GM04503 (cell line): ENCODE measurements at places on chromosomes 7 and 10.

- no peak for DNase-seq
Measured at GRCh38 chr7:14309432-14309831, 320.0 kb upstream of the ETV1 start.

- no peak for DNase-seq
Measured at GRCh38 chr7:12949060-12949931, 261.9 kb downstream of the ARL4A start.

DNA sequence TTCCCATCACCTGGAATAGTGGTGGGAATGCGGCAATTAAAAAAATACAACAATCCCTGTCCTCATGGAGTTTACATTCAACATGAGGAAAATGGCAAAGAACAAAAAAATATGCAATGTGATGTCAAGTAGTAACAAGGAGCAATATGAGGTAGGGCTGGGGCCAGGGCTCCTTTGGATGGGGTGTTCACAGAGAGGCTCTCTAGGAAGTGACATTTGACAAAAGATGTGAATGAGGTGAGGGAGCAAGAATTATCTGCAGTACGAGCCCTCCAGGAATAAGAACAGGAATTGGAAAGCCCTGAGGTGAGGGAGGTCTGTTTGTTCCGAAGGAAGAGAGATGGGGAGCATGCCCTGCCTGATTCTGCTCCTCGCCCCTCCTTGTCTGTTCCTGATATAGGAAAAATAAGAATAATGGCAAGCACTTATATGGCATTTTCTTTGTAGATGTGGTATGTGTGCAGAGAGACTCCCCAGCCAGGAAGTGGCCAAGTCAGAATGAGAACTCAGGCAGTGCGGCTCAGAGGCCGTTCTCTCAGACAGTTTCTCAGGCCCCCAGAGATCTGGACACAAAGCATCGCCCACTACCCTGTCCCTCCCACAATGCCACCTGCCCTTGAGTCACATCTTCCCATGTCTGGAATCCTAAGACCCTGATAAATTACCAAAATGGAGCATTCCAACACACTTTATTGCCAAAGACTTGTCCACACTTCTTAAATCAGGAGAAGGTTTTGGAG lies 105.6 kb downstream of the APBB1IP start:
- no peak for DNase-seq

DNA sequence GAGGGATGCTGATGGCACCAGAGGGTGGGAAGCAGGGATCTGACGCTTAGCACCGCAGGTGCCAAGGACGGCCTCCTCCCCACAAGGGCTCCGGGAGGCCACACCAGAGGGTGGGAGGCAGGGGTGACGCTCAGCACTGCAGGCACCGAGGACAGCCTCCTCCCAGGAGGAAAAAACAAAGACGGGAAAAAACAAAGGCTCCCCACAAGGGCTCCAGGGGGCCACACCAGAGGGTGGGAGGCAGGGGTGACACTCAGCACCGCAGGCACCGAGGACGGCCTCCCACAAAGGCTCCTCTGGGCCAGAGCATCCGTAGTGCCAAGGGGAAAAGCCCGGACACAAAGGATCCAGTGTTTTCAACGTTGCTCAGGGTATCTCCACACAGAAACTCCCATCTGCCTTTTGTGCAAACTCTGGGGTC lies 25.6 kb downstream of the DIP2C start:
- DNase-seq: no peak

- DNase-seq: no peak
Measured at GRCh38 chr10:124262234-124262865, 156.4 kb downstream of the OAT start.

- no peak for DNase-seq
Measured at GRCh38 chr10:118738406-118738805, 16.4 kb downstream of the CACUL1 start.

DNA sequence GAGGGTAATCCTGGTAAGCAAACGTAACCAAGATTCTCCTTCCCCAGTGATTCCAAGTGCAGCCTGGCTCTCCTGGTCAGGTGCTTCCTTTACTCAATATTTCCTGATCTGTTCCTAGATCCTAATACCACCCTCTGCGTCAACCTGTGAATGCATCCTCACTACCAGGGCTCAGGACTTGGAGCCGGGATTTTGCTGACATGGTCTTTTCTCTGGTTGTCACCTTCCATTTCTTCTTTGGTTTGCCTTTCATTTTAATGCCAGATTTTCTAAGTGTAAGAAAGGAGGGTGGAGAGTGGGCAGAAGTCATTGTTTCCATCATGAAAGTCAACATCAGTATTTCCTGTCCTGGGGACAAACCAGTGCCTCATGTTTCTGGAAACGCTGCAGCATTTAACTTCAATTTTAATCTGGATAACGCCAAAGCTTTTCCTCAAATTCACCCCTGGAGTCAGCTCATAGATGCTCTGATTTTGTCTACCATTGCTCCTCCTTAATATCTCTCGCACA lies 210.4 kb upstream of the ZNF32 start:
- no peak for DNase-seq

DNA sequence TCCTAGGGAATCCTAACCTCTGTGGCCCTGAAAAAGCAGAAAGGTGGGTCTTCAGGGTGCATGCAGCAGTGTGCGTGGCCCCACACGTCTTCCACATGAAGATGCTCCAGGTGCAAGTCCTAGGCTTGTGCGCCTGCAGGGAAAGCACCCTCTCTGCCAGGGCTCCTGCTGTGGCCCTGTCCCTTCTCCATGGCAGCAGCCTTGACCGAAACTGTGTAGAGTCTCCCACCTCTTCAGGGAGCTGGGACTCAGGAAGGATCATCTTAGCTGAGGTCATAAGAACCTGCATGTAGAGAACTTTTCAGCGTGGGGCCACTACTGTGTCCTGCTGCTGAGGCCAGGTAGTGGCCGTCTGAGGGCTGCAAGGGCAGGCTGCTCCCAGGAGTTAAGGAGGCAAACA lies 6.3 kb upstream of the CSGALNACT2 start:
- no peak for DNase-seq

DNA sequence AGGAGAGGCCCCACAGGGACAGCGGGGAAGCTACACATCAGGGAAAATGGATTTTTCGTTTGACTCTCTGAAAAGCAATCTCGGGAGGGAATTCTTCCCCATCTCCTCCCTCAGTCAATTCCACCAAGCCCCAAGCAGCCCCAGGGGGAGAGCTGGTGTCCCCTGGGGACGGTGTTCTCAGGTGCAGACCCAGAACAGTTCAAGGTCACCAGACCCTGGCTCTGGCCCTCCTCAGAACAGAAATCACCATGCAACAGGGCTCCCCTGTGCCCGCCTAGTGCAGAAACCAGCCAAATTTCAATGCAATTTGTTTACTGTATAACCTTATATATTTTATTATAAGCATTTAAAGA lies 34.1 kb downstream of the GSDME start:
- no peak for DNase-seq

DNA sequence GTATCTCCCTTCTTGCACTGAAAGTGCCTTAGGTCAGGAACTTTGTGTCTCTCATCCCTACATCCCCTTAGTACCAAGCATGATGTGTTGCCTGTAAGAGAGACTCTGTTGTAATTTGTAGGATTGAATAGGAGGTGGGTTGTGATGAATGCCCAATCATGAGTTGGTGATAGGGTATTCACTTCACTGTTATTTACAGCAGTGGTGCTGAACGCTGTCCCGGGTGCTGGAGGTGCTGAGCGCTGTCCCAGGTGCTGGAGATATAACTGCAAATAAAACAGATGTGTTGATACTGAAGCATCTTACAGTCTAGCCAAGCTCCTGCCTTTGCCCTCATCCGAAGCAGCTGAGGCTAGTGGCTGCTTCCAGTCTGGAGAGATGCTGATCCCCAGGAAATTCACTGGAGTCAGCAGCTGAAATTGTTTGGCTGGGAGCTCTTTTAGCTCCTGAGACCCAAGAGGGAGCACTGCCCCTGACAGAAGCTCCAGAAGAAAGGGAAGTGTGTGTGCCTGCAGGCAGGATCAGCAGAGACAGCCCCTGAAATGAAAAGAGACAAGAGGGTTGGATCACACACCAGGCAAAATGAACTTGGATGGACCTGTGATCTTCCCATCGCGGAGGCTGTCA lies 183.4 kb downstream of the SORCS3 start:
- no peak for DNase-seq

DNA sequence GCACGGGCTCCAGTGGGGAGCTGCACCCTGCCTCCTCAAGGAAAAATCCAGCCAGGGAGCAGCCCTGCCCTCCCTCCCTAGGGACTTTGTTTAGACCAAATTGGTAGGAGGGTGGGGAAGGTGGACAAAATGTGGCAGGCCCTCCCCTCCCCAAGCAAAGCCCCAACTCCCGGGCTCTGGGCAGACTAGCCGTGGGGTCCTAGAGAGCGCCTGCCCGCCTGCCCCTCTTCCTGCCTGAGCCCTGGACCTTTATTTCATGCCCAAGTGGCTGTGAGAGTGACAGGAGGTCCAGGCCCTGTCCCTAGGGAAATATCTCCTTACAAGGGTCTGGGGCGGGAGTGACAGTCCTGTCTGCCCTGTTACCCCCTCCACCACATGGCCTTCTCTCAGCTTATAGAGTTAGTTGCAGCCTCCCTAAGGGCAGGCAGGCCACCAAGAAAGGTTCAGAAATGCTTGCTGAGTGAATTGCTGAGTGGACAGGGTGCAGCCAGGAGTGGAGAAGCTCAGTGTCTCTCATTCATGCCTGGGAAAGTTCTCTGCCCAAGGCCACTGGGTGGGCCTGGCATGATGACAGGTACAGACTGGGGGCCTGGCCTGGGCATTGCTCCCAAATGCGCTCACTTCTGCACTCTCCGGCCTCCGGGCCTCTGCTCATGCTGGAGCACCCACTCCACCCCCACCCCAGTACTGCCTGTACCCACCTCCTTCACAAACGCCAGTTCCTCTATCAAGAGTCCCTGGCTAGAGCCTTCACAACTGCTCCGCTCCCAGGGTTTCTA lies 25.2 kb downstream of the DNAJB12 start:
- DNase-seq: no peak

- no peak for DNase-seq
Measured at GRCh38 chr7:150382123-150382843, 3.2 kb downstream of the ZNF775 start.

- DNase-seq: no peak
Measured at GRCh38 chr10:1451362-1451888, 285.9 kb downstream of the ADARB2 start.

GRCh38 chr7:27242154-27242553 lies 448 bp upstream of the EVX1 start:
- DNase-seq: no peak

- DNase-seq: no peak
Measured at GRCh38 chr7:126840869-126841268, 411.9 kb downstream of the GRM8 start.

DNA sequence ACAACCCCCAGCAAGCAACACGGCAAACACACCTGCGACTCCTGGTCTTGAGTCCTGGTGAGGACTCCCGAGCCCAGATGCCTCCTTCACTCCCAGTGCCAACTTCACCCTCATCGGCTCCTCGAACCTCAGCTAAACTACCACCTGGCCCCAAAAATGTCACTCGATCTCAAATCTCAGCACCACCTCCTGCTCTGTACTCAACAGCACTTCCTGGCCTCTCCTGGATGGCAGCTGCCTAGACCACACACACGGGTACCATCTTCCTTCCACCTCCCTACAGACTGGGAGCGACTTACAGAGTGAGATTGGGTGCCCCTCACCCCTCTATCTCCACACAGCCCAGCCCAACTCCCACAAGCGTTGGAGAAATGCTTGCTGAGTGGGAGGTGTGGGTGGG lies 123.9 kb upstream of the MGMT start:
- no peak for DNase-seq

DNA sequence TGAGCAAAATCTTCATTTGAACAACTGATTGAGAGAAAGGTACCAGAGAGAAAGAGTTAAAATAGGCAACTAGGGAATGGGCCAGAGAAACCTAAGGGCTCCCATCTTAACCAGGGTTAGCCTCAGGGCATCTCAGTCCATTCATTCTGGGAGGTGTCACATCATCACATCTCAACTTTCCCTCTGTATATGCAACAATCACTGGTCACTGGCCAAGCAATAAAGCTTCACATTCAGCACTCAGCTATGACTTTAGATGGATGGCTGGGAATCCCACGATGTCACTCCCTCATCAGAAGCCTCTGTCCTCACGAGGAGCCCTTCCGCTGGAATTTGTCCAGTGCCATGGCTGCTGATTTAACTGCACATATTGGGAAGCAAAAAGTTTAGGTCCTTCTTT lies 172.1 kb upstream of the MGMT start:
- DNase-seq: no peak

DNA sequence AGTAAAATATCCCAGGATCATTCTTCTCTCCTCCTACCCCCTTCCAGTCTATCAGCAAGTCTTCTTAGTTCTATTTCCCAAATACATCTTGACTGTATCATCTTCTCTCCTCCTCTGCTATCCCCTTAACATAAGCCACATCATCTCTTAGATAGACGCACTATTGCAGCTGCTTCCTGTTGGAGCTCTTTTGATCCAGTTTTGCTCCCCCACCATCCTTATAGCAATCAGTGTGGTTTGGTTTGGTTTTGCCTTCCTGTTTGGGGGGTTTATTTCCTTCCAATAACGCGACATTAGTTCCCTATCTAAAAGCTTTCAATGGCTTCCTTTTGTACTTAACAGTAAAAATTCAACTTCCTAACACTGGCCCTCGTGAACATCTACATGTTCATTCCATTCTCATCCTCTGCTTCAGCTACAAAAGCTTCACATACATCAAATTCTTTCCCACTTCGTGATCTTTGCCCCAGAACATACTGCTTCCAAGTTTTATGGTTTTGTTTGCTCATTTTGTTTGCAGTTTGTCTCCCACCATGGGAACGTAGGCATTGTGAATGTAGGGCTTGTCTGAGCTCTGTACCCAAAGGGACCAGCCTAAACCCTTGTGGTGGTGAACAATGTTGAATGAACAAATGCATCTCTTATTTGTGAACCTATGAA lies 33.7 kb upstream of the PLXDC2 start:
- DNase-seq: no peak

GRCh38 chr7:46955531-46955930 lies 626.4 kb downstream of the TNS3 start:
- DNase-seq: no peak

- no peak for DNase-seq
Measured at GRCh38 chr7:102426268-102427018, 6.9 kb upstream of the ORAI2 start.

- DNase-seq: no peak
Measured at GRCh38 chr10:128538671-128539070, 412.4 kb upstream of the MKI67 start.

GRCh38 chr7:77353911-77354310 lies 62.2 kb downstream of the GSAP start:
- no peak for DNase-seq

DNA sequence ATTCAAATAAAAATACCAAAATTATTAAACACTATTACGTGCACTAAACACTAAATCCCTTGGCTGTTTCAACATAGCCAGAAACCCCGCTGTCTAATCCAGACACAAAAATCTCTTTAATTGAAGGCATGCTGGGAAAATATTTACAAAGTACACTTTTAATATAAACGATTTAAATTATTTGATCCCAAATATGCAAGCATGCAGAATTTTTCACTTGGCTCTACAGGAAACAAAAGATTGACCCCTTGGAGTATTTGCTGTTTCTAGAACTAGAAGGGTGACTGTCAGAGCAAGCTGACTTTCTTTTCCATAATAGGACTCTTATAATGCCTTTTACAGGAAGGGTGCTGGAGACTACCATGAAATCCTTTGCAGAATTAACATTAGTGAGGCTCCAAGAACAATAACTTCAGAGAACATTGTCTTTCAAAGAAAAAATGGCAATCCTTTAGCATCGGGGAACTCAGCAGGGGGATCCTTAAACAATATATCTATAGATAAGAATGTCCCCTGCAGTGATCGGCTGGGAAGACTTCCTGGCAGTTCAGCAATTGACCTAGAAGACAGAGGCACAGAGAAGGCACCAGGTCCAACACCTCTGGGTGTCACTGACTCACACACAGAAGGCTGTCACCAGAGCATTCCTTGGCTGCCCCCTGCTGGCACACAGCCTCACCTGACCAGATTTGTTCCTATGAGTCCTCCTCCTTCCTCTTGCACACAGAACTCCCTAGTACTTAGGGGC lies 55.8 kb upstream of the MRLN start:
- peak; percentile 5 for DNase-seq
